Thymus (tissue), 14 donors: ENCODE measurements at places on chromosomes 7 and 10.

GRCh38 chr7:38694326-38694725, 63.2 kb upstream of the AMPH start:
- no peak for DNase-seq

GRCh38 chr7:97019710-97020225, 4.9 kb downstream of the DLX5 start:
- DNase-seq, result no peak

DNA sequence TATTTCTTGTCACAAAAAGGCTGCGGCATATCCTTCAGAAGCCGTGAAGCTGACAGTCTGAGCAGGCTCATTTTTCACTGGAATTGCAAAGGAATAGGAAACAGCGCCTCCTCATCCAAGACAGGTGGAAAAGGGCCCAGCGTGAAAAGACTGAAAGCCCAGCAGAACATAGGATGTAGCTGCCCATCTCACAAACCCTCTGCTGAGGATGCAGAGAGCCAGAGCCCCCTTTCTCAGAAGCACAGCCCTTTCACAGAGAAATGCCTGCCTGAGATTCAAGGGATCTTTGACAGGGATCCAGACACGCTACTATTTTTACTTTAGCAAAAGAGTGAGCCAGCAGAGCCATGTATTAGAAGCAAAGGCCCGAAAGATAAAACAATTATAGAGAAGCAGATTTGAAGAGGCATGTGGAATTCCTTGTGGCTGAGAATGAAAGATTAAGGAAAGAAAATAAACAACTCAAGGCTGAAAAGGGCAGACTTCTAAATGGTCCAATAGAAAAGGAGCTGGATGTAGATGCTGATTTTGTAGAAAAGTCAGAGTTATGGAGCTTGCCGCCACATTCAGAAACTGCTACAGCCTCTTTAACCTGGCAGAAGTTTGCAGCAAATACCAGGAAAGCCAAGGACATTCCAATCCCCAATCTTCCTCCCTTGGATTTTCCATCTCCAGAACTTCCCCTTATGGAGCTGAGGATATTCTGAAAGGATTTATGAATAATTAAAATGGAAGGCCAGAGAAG, 36.9 kb downstream of the GDI2 start:
- no peak for DNase-seq

GRCh38 chr7:17746020-17746530, 194.2 kb downstream of the SNX13 start:
- DNase-seq, result no peak

DNA sequence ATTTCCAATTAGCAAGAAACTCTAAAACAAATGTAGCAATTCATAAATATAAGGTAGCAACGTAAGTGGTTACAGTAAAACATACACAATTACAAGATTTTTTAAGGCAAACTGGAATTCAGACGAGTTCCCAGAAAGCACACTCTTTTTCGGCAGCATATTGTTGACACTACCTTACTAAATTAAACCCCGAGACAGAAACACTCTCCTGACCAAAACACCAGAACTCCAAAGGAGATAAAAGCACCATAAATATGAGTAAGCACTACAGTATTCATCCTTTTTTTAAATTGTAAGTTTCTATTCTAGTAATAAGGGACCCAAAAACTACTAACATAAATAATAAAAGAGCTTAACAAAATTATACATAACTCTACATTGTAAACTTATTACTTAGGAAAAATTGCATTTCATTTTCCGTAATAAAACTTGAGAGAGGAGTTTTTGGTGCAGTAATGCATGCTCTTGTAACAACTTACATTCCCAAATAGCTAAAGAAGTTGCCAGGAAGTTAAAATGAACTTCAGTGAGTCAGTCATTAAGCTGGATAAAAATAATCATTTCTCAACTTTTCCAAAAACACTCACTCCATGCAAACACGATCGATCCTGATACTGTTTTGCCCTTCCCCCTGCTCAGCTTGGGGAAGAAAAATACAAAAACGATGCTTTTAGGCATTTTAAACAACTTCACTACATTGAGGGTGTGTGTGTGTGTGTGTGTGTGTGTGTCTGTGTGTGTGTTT, 2.0 kb downstream of the PIP4K2A start:
- no peak for DNase-seq

GRCh38 chr7:71470830-71471229, 338.9 kb downstream of the GALNT17 start:
- no peak for DNase-seq

DNA sequence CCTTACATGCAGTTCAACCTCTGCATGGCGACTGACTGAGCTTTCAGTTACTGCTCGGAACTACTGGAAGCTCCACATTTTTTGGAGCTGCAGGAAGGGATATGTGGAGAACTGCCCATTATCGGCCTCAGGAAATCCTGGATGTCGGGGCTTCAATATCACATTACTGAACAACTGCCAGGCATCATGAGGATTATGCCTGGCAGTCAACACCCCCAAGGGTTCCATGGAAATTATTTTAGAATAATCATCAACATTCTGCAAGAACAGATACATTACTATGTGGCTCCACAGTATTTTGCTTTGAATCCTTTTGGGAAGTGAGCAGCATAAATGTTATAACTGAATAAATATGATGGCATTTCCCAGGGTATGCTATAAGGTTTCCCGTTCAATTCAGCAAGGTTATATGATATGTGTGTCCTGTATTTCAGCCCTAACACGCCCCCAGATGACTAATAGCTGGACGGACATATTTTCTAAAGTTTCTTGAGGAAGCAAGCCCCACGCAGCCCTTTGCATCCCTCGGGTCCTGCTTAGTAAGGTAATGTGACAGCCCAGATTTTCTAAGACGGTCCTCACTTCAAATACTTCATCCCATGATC, 53.0 kb upstream of the OPALIN start:
- no peak for DNase-seq

- DNase-seq, result no peak
Observed at GRCh38 chr10:126126866-126127265, 230.5 kb downstream of the FANK1 start.

- no peak for DNase-seq
Observed at GRCh38 chr10:62178568-62178967, 90.1 kb downstream of the RTKN2 start.

GRCh38 chr7:32215697-32216096, 145.5 kb upstream of the PDE1C start:
- no peak for DNase-seq

- no peak for DNase-seq
Observed at GRCh38 chr10:26407406-26407969, 30.7 kb upstream of the APBB1IP start.

DNA sequence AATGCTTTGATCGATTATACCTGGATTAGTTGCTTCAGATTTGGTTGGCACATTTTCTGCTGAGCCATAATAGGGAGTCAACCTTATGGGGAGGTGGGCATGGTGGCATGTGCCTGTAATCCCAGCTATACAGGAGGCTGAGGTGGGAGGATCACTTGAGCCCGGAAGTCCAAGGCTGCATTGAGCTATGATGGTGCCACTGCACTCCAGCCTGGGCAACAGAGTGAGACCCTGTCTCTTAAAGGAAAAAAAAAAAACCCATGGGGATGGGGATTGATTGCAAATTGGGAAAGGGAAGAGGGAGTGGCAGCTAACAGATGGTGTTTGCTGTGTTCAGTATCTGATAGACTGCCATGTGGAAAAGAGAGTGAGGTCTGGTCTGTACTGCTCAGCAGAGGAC, 11.1 kb downstream of the STK17A start:
- DNase-seq, result no peak

DNA sequence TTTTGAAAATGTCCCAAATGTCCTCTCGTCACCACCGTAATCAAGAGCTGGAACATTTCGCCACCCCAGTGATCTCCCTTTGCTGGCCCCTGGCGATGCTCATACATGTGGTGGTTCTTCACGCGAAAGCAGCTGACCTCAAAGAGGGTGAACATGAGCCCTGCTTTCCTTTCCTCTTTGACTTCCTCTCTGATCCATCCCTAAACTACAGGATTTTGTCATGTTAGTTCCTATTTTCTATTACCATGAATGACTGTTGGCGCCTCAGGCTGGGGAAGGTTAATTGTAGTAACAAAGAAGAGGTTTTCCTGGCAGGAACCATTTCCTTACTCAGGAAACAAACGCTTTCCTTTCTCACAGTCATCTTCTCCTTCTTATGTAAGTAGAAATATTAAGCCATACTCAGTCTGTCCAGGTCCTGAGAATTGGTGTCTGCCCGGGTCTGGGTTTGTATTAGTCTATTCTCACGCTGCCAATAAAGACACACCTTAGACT, 114.5 kb downstream of the INSYN2A start:
- DNase-seq, result no peak

DNA sequence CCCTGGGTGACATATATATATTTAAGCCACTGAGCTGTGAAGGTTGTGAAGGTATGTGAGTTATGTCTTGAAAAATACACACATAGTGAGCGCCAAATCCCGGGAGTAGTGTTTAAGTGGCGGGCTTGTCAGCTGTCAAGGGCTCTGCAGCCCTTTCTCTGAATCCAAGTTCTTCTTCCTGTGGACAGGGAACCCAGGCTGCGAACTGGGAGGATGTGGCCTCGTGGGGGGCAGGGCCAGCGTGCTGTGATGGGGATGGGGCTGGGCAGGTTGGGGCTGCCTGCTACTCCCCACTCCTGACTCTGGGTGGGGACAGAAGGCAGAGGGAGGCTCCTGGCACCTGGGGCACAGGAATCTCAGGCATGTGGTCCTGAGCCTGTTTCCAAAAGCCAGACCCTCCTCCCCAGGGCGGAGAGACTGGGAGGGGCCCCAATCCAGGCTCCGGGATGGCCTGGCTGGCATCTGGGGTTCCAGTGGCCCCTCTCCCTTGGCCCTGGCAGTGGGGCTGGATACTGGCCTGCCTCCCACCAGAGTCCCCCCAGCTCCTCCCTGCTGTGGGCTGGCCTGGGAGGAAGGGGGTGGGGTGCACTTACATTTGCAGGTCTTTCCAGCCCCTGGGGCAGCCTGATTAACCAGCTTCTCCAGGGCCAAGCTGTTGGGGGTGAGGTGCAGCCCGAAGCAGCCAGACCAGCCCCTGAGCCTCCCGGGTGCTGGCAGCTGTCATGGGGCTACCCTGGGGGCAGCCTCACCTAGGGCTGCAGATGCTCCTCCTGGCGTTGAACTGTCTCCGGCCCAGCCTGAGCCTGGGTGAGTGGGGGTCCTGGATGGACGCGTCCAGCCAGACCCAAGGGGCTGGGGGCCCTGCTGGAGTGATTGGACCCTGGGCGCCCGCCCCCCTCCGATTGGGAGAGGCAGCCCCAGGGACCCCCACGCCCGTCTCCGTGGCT, at the start of gene UPK3B:
TSS of gene UPK3B (plus strand) at position 622 of the 947 bp plus-strand sequence. CDS start at position 723, 101 bp downstream.
- no peak for DNase-seq

DNA sequence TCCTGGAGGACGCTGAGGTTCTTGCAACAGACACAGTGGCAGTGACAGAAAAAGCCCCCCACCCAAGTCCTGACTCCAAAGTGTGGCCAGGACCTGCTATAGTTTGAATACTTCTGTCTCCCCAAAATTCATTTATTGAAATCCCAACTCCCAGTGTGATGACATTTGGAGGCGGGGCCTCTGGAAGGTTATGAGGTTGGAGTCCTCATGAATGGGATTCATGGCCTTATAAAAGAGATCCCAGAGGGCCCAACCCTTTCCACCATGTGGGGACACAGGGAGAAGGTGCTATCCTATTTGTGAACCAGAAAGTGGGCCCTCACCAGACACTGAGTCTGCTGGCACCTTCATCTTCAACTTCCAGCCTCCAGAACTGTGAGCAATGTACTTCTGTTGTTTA, 18.3 kb downstream of the ANXA11 start:
- DNase-seq, result no peak

DNA sequence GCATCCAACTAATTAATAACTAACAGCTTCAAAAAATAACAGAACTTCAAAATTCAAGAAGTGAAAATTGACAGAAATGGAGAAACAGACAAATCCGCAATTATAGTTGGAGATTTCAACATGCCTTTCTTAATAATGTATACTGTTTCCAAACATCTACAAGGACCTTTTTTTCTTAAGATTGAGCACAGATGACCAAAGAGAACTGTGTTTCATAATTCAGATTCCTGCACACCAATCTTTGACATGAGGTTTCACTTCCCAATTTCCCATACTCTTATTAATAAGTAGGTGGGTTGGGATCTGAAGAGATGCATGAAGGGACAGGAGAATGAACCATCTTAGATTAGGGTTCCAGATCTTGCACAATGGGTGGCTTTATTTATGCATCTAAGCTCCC, 24.9 kb upstream of the GIMAP7 start:
- DNase-seq, result no peak

DNA sequence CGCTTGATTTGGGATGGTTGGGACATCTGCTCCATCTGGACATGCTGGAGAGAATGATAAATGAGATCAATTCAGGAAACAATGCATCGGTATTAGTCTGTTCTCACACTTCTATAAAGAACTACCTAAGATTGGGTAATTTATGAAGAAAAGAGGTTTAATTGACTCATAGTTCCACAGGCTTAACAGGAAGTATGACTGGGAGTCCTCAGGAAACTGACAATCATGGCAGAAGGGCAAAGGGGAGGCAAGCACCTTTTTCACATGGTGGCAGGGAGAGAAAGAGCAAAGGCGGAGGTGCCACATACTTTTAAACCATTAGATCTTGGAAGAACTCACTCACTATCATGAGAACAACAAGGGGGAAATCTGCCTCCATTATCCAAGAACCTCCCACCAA, 16.8 kb upstream of the TSPAN12 start:
- DNase-seq, result no peak

DNA sequence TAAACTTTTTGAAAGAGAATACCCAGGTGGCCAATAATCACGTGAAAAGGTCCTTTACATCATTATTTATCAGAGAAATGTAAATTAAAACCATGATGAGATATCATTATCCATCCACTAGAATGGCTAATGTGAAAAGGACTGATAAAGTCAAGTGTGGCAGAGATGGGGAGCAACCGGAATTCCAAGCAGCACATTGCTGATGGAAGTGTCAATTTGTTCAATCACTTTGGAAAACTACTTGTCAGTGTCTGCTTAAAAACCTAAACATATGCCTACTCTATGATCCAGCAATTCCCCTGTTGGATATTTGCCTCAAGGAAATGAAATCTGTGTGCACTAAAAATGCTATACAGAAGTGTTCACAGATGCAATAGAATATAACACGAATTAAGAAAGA, 465.6 kb downstream of the PLXNA4 start:
- DNase-seq, result no peak

DNA sequence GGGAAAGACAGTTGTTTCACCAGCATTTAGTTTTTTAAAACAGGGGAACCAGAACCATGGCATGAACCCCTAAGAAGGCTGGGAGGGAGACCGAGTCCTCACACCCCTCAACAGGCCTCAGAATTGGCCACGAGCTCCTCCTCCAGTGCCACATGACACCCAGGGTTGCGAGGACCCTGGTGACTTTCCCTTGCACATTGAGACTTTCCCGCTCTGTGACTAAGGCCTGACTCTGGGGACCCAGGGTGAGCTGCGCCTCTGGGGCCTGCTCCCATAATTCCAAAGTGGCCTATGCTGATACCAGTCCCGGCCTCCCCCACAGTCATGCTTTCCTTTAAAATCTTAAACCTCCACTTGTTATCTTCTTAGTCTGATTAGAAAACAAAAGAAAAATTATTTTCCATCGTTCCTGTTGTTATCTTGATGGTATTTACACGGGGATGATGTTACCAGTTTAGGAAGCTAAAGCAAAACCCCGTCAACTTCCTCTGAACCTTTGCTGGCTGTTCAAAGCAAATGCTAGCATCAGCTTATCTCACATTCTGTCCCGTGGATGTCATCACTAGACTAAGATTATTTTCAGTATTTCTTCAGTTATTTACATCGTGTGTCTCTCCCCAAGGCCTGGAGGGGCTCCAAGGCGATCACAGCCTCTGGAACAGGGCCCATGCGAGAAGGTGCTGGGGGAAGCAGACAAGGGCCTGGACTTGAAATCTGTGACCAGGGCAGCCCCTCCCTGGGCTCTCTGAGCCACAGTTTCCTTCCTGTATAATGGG, 42.1 kb downstream of the FAM53B start:
- DNase-seq, result no peak
